Stimulated activated CD4-positive, alpha-beta T cell treated with anti-CD3 and anti-CD28 coated beads, Interleukin-4, amount 100 ng/mL, for 4 hours (primary cell): ENCODE measurements at places on chromosomes 16 and 17.

- no peak for DNase-seq
Observed at GRCh38 chr17:42547698-42548069, 5.0 kb upstream of the HSD17B1 start.

GRCh38 chr16:22898874-22899348 lies 84.9 kb downstream of the HS3ST2 start:
- DNase-seq: peak; percentile 16

DNA sequence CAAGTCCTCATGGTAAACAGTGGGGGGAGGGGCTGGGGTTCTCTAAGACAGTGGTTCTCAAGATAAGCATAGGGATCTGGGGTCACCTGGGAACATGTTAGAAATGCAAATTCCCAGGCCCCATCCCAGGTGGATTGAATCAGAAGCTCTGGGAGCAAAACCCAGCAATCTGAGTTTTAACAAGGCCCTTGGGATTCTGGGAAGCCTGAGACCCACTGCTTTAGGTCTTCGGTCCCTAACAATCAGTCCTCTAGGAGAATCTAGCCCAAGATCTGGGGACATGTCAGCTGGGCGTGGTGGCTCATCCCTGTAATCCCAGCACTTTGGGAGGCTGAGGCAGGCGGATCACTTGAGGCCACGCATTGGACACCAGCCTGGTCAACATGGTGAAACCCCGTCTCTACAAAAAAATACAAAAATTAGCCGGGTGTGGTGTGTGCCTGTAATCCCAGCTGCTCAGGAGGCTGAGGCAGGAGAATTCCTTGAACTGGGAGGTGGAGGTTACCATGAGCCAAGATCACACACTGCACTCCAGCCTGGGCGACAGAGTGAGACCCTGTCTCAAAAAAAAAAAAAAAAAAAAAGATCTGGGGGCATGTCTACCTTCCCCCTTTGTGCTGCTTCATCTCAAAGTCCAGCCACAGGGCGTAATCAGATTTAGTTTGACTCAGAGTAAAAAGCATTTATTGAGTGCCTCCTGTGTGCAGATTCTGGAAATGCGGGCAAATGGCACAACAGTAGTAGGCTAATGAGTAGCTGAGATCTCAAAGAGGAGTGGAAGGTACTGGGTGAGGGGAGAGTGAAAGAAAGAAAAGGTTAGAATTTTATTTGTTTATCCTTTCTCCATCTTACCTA lies 8.8 kb upstream of the NR1D1 start:
- DNase-seq: no peak

- no peak for DNase-seq
Observed at GRCh38 chr17:34799751-34800150, 161.5 kb downstream of the CCT6B start.

DNA sequence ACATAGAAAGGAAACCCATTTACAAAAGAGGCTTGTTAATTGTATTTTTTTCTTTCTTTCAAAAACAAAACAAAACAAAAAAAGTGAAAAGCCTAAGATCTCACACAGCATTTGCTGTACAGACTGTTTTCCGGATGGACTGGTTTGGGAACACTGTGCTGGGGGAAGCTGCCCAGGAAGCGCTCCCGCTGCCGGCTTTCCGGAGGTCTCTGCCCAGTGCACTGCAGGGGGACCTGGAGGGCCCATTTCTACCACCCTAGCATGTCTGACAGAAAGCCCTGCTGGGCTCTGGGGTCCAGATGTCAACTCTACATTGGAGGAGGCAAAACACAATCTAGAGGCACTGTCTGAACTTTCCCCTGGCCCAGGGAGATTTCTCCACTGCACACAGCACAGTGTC lies 26.3 kb upstream of the CLEC18B start:
- DNase-seq: no peak

- no peak for DNase-seq
Observed at GRCh38 chr16:4443271-4443670, 17.6 kb downstream of the DNAJA3 start.

- DNase-seq: no peak
Observed at GRCh38 chr16:67243481-67243880, 3.8 kb downstream of the FHOD1 start.

DNA sequence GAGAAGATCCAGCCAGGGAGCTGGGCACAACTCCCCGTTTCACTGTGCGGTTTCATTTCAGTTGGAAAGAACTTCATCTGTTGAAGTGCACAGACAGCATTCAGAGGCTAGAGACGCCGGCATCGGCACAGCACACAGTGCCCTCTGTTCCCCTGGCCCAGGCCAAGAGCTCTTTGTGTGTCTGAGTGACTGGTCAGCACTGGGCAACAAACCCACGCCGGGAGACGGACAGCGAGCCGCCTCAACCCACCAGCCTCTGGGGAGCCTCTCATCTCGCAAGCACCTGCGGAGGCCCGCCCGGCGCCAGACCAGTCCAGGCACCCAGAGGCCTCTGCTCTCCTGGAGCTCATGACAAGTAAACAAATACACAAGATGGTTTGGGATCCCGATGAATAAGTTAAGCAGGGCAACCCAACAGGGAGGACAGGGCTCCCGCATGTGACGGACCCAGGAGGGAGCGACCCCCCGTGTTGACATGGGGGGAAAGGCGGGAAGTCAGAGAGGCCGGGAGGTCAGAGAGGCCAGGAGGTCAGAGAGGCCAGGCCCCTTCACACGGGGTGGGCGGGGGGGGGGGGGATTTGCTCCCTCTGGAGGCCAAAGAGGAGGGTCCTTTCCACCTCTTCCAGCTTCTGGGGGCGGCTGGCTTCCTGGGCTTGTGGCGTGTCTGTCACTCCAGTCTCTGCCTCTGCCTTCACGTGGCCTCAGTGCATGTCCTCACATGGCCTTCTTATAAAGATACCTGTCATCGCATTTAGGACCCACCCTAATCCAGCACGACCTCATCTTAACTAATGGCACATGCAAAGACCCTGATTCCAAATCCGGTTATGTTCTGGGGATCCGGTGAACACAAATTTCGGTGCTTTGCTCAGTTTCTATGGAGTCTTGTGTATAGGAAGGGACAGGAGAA lies 25.8 kb upstream of the KLHDC4 start:
- no peak for DNase-seq

DNA sequence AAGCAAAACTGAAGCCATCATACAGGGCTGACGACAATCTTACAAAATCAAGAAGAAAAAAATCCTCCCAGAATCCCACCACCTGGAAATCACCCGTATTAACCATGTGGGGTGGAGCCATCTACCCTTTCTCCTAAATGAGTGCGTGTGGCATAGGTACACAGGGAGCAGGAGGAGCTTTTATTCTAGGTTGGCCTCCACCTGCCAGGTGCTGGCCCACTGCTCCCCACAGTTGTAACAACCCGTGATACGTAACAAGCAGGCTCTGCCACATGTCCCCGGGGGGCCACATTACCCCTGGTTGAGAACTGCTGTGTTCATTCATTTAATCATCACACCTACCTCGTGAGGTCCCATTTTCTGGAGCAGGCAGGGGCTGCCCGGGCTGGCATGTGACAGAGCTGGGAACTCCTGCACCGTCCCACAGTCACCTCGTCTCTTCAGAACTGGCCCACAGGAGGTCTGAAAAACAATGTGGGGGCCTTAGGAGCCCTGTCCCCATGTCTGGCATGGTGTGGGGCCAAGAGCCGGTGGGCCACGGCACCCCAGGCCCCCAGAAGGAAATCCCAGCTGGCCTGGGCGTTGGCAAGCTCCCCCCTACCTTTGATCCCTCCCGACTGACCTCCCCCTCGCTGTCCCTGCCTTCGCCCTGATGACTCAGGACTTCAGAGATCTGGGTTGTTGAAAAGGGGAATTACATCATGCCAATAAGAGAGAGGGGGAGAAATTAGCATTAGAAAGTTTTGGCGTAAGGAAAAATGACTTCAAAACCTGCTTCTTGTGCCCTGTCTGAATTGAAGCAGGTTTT lies 12.9 kb downstream of the CMIP start:
- DNase-seq: no peak

GRCh38 chr16:87393680-87394055 lies 1.5 kb downstream of the MAP1LC3B start:
- DNase-seq: no peak

DNA sequence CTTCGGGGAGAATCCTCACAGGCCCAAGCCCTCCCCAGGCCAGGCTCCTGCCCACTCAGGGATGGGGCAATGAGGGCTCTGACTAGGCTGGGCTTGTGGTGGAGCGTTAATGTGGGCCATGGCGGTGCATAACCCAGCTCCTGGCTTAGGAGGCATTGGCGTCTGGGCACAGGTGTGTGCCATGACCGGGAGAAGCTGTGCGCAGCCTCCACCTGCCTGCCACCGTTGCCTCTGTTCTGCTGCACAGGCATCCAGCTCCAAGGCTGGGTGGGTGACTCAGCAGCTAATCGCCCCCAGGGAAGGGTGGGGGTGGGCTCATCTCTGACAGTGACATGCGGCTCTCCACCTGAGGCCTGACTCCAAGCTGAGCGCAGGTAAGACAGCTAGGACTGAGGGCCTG lies 3.5 kb upstream of the ARHGAP27 start:
- no peak for DNase-seq

DNA sequence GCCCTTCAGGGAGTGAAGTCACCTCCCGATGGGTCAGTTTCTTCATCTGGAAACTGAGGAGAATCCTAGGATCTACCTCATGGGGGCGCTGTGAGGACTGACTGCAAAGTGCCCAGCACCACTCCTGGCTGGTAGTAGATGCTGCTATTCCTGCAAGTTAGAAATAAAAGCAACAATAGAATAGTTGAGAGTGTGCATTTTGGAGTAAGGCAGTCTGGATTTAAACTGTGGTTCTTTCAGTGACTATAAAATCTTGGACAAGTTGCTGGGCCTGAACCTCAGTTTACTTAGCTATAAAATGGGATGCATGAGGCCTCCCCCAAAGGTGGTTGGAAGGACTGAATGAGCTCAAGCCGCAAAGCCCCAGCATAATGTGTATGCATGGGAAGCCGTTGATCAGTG lies 70.6 kb downstream of the CYB5B start:
- DNase-seq: peak; percentile 9

DNA sequence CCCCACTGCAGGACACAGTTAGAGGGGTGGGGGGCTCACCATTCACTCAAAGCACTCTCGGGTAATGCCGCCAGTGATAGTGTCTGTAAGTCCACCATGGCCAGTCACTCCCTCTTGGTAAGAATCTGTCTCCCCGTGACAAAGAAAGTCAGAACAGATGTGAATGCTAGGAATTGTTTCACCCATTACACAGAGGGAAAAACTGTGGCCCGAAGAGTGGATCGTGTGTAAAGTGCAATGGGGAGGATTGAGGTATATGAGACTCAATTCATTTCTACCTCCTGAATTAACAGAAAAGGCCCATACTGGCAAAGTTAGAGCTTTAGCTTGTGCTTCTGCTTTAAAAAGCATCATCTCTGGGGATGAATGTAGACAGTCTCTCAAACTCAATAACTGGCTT lies 17.5 kb upstream of the SLC6A2 start:
- DNase-seq: no peak

DNA sequence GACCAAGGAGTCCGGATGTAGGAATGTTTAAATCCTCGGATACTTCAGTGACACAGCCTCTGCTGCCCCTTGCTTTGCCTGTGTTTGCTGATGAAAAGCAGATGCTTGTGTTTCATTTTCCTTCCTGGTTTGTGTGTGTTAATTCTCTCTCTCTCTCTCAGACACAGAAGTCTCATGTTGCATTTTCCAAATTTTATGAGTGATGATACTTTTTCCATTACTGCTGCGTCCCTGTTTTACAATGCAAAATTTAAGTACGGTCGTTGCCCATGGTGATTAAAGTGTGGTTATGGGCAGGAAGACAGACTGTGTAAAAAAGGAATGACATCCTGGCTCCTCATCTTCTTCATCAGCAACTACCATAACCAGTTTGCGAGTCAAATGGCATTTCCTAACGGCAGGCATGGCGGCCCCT lies 5.7 kb downstream of the RMI2 start:
- DNase-seq: no peak

DNA sequence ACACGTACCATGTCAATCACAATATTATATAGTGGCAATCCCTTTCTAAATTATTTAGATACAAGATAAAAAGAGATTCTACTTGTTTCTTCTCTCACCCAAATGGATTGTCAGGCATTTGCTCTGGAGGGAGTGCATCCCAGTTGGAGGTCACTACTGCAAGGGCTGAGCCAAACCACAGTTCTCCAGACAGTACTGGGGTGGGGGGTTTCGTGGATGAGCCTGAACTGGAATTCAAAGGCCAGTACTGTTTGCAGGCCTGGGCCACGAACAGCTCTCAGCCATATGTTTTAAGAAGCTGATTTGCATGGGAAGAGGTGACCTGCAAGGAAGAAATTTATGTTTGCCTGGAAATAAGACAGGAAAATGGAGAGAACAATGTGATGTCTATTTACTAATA lies 314.9 kb downstream of the PMP22 start:
- no peak for DNase-seq

- no peak for DNase-seq
Observed at GRCh38 chr17:66981983-66982508, 17.5 kb downstream of the CACNG4 start.

- DNase-seq: peak; percentile 78
Observed at GRCh38 chr16:67017810-67018488, 11.0 kb upstream of the CBFB start.

DNA sequence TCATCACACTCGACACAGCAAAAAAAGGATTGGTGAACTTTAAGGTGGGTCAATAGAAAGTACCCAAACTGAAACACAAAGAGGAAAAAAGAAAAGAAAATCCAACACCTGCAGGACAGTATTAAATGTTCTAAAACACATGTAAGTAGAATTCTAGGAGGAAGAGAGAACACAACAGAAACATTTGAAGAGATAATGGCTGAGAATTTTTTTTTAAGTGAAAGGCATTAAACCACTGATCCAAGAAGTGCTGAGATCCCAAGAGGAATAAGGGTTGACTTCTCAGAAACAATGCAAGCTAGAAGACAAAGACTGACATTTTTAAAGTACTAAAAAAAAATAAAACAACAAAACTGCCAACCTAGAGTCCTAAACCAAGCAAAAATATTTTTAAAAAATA lies 31.6 kb downstream of the VPS53 start:
- DNase-seq: no peak

GRCh38 chr17:17675925-17676534 lies 5.2 kb upstream of the RAI1 start:
- DNase-seq: no peak

DNA sequence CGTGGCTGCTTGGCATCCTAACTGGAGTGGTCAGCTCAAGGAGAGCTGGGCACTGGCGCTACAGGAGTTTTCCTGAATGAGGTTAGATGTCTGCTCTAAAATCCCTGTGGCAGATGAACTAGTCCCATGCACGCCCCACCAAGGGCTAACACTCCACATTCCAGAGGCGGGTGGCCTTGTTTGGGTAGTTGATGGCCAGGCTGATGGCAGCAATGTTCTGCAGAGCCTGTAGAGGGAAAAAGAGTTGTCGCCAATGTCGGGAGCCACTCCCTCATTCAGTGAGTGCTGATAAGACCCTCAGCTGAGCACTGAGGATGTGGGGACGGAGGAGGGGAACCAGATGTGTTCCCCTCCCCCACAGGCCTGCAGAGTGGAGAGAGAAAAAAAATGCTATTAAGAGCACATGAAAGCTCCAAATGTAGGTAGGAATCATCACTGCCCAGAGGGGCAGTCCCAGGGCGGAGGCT lies 42.5 kb upstream of the ATP2A3 start:
- no peak for DNase-seq

GRCh38 chr17:2179615-2180295 lies 123.8 kb downstream of the SMG6 start:
- DNase-seq: no peak
